ENCODE measurements at places on chromosomes 16 and 17.

DNA sequence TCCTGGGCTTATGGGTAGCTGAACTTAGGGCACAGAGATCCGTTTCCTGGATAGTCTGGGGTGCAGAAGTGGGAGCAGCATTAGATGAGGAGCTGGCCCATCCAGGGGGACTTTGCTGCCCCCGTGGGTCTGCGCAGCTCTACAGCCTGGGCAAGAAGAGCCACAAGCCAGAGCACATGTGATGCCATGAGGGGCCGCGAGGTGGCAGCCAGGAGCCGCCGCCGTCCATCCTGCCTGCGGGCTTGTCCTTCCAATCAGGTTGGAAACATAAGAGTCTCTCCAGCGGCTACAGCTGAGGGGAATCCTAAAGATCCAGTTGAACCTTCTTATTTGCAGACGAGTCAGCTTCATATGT is 21.9 kb downstream of the C1QTNF1 start:
- peak; percentile 76 for ATAC-seq

- ATAC-seq, result no peak
Measured at GRCh38 chr16:13660807-13661206, 259.1 kb upstream of the ERCC4 start.

DNA sequence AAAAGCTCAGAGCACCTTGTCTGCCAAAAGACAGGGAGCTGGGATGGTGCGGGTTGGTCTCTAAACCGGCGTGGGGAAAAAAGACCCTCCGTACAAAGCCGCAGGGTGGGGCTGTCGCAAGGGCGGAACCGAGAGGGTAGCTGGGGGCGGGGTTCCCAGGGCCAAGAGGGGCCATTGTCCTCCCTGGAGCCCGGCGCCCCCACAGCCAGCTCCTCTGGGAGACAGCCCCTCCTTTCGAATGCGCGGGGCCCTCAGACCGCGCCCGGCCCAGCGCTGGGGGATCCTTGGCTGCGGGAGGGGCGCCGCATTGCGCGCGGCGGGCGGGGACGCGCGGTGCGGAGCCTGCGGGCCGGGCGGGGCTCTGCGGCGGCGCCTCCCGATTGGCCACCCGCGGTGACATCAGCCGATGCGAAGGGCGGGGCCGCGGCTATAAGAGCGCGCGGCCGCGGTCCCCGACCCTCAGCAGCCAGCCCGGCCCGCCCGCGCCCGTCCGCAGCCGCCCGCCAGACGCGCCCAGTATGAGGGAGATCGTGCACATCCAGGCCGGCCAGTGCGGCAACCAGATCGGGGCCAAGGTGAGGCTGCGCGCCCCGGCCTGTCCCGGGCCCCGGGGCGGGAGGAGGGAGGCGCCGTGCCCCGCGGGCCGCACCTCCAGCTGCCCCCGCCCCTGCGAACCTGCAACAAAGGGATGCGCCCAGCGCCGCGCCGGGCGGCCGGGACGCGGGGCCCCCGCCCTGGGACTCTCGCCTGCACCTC is at the start of gene TUBB3:
Gene TUBB3, plus strand, starts transcription at position 459 of the 756 bp plus-strand sequence. Its CDS starts 60 bp downstream, at position 519.
- ATAC-seq, result peak; percentile 33

DNA sequence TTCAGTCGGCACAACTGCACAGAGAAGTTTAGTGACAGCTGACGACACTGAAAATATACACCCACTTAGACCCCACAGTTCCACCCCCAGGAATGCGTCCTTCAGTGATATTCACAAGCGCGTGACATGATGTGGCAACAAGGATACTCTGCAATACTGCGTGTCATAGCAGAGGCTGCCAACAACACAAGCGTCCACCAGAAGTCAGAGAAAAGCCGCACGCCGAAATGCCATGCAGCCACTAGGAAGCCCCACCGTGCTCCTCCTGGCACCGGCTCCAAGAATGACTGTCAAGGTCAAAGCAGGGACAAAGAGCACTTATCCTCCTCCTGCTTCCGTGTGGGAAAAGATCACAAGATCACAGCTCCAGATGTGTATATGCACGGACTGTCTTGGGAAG is 3.5 kb downstream of the ATP2A3 start:
- ATAC-seq, result no peak

- ATAC-seq, result no peak
Measured at GRCh38 chr17:27985736-27986399, 56.6 kb upstream of the NLK start.

GRCh38 chr17:4365628-4366326 is 698 bp downstream of the UBE2G1 start:
- ATAC-seq, result peak; percentile 1

DNA sequence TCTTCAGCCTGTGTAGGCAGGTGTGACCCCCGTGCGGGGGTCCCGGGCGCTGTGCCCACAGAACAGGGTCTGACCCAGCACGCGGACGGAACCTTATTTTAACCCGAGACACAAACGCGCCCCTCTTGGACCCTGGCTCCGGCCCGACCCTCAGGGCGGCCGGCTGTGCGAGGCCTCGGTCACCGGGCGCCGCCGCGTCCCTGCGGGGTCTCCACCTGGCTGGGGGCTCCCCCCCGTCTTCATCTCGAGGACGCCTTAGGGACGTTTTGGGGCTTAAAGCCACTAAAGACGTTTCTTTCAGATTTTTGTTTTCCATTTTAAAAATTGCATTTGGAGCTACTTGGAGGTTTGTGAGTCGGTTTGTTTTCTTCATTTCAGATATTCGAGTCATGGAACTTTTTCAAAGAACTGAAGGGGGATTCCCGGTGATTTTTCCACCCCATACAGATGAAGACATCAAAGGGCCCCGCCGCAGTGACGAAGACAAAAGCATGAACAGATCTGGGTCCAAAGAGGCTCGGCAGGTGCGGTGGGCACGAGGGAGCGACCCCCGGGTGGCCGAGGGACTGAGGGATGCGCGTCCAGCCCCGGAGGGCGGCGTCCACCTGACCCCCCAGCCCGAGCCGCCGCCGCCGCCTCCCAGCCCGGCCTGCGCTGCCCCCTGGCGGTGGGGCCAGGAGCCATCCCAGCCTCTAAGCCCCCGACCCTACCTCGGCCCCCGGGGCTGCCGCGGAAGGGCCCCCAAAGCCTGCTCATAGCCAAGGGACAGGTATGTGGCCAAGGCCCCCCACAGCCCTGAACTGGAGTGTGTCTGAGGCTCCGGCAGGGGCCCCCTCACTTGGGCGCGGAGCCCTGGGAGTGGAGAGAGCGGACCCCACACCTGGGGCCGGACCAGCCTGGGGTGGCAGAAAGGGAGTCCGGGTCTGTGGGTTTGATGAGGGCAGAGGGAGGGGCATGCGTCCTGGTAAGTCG is 3.8 kb upstream of the CD7 start:
- peak; percentile 73 for ATAC-seq

GRCh38 chr17:4120332-4120731 is 22.5 kb downstream of the ZZEF1 start:
- ATAC-seq, result no peak
